ENCODE measurements at places on chromosomes 4 and X.

- DNase-seq: no peak
These were observed 72.2 kb upstream of the ELOVL6 start for GRCh38 chr4:110270492-110271197.

DNA sequence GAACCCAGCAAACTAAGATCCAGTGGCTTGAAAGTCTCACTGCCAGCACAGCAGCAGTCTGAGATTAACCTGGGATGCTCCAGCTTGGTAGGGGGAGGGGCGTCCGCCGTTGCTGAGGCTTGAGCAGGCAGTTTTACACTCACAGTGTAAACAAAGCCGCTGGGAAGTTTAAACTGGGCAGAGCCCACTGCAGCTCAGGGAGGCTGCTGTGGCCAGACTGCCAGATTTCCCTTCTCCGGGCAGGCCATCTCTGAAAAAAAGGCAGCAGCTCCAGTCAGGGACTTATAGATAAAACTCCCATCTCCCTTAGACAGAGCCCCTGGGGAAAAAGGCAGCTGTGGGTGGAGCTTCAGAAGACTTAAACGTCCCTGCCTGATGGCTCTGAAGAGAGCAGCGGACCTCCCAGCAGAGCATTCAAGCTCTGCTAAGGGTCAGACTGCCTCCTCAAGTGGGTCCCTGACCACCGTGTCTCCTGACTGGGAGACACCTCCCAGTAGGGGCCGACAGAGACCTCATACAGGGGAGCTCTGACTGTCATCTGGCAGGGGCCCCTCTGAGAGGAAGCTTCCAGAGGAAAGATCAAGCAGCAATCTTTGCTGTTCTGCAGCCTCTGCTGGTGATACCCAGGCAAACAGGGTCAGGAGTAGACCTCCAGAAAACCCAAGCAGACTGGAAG lies 45.1 kb upstream of the CDX4 start:
- DNase-seq: no peak

DNA sequence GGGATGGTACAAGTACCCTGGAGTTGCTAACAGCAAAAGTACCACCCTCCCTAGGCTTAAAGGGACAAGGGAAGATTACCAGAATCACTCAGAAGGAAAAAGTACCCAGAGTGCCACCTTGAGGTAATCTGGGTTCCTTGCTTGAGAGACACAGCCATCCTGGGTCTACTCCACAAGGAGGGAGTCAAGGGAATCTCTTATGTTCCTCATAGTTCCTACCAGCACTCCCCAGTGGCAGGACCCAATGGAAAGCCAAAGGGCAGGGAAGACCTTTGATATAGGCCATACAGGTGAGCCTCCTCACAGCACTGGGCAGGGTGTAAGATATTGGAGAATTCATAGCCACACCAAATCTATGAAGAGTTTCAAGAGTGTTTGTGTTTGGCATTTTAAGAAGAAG lies 5.7 kb downstream of the IL2 start:
- DNase-seq: no peak

DNA sequence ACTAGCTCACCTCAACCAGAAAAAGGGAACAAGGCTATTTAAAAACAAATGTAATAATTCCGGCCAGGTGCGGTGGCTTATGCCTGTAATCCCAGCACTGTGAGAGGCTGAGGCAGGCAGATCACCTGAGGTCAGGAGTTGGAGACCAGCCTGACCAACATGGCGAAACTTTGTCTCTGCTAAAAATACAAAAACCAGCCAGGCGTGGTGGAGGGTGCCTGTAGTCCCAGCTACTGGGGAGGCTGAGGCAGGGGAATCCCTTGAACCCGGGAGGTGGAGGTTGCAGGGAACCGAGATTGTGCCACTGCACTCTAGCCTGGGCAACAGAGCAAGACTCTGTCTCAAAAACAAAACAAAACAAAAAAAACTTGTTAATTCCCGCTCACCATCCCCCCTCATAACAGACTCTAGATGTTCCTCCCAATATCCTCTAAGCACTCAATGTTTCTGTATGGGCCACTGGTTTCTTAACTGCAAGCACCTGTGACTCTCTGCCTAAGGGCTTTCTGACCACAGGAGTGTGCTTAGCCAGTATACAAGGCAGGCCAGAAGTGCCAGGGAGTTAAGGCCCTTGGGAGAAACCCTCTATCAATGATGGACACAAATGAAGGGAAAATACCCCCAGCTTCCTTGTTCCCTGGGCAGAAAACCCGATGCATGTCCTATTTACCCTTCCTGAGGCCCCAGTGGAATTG lies 21.0 kb upstream of the THOC2 start:
- no peak for DNase-seq

DNA sequence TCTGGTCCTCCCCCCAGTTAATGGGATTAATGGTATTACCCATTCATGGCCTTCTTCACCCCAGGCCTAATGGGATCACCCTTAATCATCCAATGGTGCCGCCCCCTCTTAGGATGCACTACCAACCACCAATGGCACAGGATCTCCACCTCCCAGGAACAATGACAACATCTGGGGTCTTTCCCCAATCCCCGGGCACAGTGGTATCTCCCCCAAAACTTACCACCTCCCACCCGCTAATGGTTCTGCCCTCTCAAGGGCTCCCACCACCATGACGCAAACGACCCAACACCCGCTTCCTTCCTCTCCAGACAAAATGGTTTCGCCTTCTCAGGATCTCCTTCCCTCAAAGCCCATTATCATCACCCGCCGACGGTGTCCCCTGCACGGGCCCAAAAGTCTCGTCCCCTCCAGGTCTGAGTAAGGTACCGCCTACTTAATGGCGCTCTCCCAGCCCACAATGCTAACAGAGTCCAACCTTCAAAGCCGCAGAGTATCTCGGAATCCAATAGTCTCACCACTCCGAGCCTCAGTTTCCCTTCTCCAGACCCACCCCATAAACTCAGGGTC lies 458 bp downstream of the GRIPAP1 start:
- peak; percentile 37 for DNase-seq

- DNase-seq: no peak
These were observed 100.2 kb downstream of the ANAPC4 start for GRCh38 chr4:25477221-25477620.

DNA sequence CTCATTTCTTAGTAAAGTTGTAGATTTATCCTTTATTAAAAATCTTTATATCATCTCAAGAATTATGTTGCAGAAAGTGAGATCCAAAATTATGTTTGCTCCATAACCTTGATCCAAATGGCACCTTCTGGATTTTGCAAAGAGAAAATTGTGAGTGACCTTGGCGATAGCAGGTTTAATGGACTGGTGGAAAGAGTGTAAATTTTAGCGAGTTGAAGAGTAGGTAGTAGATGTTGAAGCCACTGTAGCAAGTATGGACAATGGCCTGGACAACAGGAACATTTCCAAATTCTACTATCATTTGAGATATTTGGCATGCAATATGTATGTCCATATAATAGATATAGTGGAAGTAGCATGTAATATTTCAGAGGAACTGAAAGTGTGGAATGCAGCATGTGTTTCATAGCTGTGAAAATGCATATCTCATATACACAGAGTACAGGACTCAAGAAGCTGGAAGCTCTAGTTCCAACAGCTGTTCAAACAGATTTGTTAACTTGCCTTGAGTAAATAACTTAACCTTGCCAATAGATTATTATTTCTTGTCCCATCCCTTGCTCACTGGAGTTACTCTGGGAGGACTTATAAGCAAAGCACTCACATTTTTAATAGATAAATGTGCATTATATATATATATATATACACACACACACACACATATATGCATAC lies 152.5 kb upstream of the TLL1 start:
- DNase-seq: no peak

- DNase-seq: no peak
These were observed 608.4 kb downstream of the ANKRD50 start for GRCh38 chr4:124104101-124104500.

DNA sequence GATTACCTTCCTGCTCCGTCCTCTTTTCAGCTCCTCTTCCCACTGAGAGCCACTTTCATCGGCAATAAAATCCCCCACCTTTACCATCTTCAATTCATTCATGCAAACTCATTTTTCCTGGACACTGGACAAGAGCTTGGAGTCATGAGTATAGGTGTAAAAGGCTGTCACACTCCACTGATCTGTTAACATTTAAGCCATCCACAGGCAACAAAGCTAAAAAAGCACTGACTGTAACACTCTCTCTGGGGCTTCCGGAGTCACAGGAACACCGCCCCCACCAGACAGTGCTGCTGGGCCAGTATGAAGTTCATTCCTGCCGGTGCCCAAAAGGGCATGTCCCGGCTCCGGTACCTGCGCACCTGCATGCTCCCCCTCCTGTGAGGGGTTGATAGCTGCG lies 38.5 kb downstream of the MAGEB5 start:
- no peak for DNase-seq

GRCh38 chr4:77496457-77496856 lies 109.2 kb upstream of the CXCL13 start:
- DNase-seq: no peak

DNA sequence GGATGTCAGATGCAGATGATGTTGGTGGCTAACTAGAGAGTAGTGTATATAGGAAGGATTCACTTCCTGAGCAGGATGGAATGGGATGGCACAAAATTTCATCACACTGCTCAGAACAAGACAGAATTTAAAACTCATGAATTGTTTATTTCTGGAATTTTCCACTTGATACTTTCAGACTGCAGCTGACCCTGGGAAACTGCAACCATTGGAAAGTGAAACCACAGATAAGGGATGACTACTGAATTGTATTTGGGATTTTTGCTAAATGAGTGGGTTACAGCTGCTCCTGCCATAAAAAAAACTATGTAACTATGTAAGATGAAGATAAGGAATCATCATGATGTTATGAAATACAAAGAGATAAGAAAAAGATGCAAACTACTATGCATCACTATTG lies 51.4 kb downstream of the NPY5R start:
- no peak for DNase-seq

GRCh38 chr4:67721770-67722597 lies 21.0 kb upstream of the UBA6 start:
- DNase-seq: no peak

DNA sequence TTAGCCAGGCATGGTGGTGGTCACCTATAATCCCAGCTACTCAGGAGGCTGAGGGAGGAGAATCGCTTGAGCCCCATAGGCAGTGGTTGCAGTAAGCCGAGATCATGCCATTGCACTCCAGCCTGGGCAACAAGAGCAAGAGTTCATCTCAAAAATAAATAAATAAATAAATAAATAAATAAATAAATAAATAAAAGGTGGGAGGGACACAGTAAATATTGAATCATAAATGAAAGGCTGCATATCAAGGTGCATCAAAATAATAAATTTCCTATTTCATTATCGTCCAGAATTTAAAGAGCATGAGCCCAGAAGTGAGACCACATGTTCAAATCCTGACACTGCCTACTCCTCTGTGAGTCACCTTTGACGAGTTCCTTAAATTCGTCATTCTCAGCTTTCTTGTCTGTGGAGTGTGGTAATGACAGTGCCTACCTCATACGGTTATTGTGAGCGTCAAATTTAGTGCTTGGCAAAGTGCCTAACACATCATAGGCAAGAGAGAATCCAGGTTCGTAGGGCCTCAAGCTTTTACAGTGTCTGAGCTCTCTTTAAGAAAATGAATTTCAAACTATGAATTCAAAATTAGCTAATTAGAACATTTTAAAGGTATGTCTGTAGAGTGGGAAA lies 49.9 kb downstream of the IL15 start:
- peak; percentile 54 for DNase-seq

GRCh38 chr4:1011022-1011665 lies at the start of gene FGFRL1:
TSS of gene FGFRL1 (plus strand) at chr4:1011626. CDS start at chr4:1012486, 860 bp downstream.
- DNase-seq: no peak

- no peak for DNase-seq
These were observed 10.5 kb upstream of the TMEM165 start for GRCh38 chr4:55385201-55385649.

- DNase-seq: no peak
These were observed 228.4 kb downstream of the DHRSX start for GRCh38 chrX:2272337-2272736.

- no peak for DNase-seq
These were observed 71.0 kb upstream of the DHX15 start for GRCh38 chr4:24655326-24655725.

DNA sequence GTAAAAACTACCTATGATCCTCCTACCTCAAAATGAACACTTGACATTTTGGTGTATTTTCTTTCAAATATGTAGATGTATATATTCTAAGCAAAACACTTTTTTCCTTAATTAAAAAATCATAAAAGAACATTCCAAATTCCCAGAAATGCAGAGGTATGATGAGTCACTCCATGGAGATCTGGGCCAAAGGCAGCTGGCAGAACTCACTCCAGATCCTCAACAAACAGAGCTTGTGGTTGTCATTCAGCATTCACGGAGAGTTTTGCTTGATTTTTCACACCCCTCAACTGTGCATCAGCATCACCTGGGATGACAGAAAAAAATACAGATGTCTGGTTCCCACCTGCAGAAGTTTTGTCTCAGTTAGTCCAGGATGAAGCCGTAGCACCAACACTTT lies 144.6 kb downstream of the KIT start:
- no peak for DNase-seq

DNA sequence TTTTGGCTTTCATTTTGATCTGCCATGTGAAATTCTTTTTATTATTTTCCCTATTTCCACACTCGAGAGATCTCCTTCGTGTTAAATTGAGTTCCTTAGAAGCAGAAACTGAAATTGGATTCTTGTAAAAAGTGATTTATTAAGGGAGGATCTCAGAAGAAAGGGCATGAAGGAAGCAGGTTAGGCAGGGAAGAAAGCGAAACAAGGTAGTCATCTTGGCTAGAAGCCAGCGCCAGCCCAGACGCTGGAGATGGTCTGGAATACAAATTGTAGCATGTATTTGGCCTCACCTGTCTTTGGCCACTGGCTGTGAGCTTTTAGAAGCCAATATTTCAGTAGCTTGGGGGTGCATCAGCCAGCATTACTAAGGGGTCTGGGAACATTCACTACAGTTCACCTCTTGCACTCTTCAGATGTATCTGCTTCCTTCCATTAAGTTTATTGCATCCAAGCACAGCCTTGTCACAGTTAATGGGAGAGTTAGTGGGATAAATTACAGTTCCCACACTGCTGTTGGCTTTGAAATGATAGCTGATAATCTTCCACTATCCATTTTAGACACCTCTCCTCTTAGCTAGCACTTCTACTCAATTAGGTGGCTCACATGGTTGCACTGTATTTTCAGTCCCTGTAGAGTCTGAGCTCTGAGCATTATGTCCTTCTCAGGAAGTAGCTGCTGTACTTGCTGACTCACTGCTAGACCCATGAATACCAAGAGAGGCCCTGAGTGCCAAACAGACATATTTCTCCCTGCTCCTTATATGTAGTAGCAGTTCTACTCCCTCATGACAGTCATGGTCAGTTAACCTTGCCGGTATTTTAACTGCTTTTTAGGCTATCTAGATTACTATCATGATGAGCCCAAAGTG lies 14.6 kb downstream of the GRXCR1 start:
- no peak for DNase-seq

DNA sequence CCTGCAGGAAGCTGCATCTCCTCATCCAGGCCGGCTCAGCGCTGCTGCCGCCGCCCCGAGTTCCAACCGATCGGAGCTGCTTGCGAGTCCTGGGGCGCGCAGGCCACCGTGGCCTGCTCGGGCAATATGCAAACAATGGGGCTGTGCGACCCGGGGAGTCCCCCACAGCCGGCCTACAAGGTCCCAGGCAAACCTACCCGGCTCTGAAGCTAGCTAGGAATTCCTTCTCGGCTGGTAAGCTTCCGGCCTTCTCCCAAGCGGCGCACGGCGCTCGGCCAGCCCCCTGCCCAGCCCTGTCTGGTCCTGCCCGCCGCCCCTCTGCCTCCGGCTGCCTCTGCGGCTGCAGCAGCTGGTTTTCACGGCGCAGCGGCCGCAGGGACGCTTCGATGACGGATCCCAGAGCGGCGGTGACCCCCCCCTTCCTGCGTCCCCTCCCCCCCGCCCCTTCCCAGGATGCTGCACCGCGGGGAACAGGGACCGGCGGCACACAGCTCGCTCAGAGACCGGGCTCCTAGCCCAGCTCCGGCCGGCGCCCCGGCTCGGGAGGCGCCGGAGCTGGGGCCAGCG lies 59.4 kb downstream of the TSC22D3 start:
- peak; percentile 23 for DNase-seq

All from NCI-H1105 treated with DMSO at 0.1 percent for 48 hours (cell line).